Activated CD8-positive, alpha-beta T cell treated with anti-CD3 and anti-CD28 coated beads for 36 hours (primary cell): ENCODE measurements at places on chromosomes 2 and 18. TPM values are rescaled to one million over a fixed set of nuclear protein-coding genes. Genes with fewer than 3 reads are reported as not detected.
A peak's percentile ranks its signal among the peaks of the same experiment; 100 is the strongest.

- no peaks in the 10 kb centered on the region for H3K27me3 ChIP-seq
- H3K36me3 ChIP-seq, result peaks cover 4% of the 10 kb centered on the region
- no peak for DNase-seq
- H3K4me3 ChIP-seq, result no peak overlapping the region
- H3K4me1 ChIP-seq, result peaks cover 23% of the 10 kb centered on the region
- peak overlapping the region; percentile 48 for H3K27ac ChIP-seq
Measured at GRCh38 chr2:241516520-241516965, 8.2 kb upstream of the STK25 start.

DNA sequence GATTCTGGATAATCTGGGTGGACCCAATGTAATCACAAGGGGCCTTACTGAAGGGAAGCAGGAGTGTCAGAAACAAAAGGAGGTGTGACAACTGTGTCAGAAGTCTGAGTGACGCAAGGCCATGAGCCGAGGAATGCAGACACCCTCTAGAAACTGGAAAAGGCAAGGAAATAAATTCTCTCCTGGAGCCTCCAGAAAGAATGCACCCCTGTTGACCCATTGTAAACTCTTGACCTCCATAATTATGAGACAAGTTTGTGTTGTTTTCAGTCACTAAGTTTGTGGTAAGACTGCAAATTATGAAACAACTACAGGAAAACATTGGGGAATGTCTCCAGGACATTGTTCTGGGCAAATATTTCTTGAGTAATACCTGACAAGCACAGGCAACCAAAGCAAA is 47.3 kb upstream of the B3GNT7 start:
- H3K4me1 ChIP-seq, result no peaks in the 10 kb centered on the region
- DNase-seq, result no peak
- H3K27me3 ChIP-seq, result no peaks in the 10 kb centered on the region
- H3K36me3 ChIP-seq, result no peaks in the 10 kb centered on the region
- H3K4me3 ChIP-seq, result no peak overlapping the region
- no peak overlapping the region for H3K27ac ChIP-seq

DNA sequence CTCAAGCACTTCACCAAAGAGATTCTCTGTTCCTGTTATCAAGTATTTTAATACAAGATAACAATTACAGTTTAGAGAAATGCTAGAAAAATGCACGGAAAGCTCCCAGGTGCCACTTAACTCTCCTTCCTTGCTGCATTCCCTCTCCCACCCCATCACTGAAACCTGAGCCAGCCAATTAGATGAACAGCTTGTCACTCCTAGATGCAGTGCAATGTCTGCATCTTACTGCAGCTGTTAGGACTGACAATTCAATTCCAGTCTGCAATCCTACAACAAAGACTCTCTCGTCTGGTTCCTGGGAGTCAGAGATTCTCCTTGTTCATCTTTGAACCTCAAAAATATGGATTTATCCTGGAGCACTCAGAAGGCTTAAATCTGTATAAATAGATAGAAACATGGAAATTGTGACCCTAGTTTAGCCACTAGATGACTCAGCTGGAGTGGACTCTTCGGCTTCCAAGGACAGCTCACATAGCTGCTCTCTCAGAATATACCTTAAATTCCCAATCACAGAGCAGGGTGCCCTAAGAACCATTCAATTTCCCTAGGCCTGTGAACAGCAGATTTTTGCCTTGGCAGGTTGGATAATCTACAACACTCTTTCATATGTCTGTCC is 311.1 kb downstream of the NRXN1 start:
- no peak overlapping the region for H3K4me3 ChIP-seq
- no peaks in the 10 kb centered on the region for H3K36me3 ChIP-seq
- H3K27ac ChIP-seq, result no peak overlapping the region
- DNase-seq, result no peak
- H3K27me3 ChIP-seq, result no peaks in the 10 kb centered on the region

- peaks cover 47% of the 10 kb centered on the region for H3K4me1 ChIP-seq
- DNase-seq, result no peak
- no peaks in the 10 kb centered on the region for H3K27me3 ChIP-seq
- peaks cover 28% of the 10 kb centered on the region for H3K36me3 ChIP-seq
Measured at GRCh38 chr2:233369897-233370685, 15.8 kb downstream of the DGKD start.

- no peaks in the 10 kb centered on the region for H3K4me1 ChIP-seq
- H3K27me3 ChIP-seq, result no peaks in the 10 kb centered on the region
- peaks cover 5% of the 10 kb centered on the region for H3K36me3 ChIP-seq
- no peak overlapping the region for H3K4me3 ChIP-seq
Measured at GRCh38 chr2:186526281-186526680, 40.2 kb downstream of the ZC3H15 start.

DNA sequence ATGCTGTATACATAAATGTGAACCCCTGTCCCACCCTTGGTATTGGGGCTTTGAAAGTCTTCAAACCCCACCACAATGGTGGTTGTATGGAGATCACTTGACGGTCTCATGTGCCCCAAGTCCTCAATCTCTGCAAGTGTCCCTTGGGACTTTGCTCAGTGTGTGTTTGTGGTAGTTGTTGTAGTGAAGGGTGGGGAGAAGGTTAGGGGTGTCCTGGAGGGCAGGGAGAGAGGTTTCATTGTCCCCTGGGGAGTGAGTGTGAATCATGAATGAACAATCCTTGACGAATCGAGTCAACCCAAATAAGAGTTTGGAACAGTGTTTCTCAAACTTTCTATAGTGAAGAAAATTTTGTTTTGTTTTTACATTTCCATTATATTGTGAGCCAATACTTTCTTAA is 28.1 kb downstream of the COL4A3 start:
- H3K27me3 ChIP-seq, result peaks cover 12% of the 10 kb centered on the region
- H3K27ac ChIP-seq, result no peak overlapping the region
- H3K4me3 ChIP-seq, result no peak overlapping the region

- no peak overlapping the region for H3K4me3 ChIP-seq
- H3K4me1 ChIP-seq, result peaks cover 22% of the 10 kb centered on the region
- H3K36me3 ChIP-seq, result no peaks in the 10 kb centered on the region
- no peak overlapping the region for H3K27ac ChIP-seq
- DNase-seq, result no peak
- no peaks in the 10 kb centered on the region for H3K27me3 ChIP-seq
Measured at GRCh38 chr18:58580078-58580477, 48.8 kb downstream of the ALPK2 start.

- H3K4me3 ChIP-seq, result no peak overlapping the region
- H3K36me3 ChIP-seq, result no peaks in the 10 kb centered on the region
- H3K27ac ChIP-seq, result no peak overlapping the region
- no peak for DNase-seq
- H3K27me3 ChIP-seq, result no peaks in the 10 kb centered on the region
- H3K4me1 ChIP-seq, result no peaks in the 10 kb centered on the region
Measured at GRCh38 chr2:129870685-129871241, 108.7 kb upstream of the RAB6C start.

GRCh38 chr2:60091266-60091665 is 462.2 kb downstream of the BCL11A start:
- no peaks in the 10 kb centered on the region for H3K4me1 ChIP-seq
- DNase-seq, result no peak
- no peaks in the 10 kb centered on the region for H3K27me3 ChIP-seq
- no peaks in the 10 kb centered on the region for H3K36me3 ChIP-seq

DNA sequence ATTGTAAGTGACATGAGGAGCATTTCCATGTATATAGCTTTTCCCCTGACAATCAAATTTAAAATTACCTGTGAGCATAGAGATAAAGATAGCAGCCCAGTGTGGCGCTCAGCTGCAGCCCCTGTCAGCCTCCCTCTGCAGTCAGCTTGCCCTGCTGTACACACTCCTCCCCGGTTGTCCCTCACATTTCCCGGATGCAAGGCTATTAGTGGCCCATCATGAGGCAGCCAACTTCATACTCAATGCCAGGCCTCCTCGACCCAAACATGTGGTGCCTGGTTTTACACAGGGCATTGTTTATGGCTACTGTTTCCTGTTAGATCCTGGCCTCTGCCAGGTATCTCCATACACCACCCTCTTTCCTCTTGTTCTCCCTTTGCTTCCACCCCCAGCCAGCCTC is 116.1 kb upstream of the SH3BP4 start:
- no peak overlapping the region for H3K27ac ChIP-seq
- no peaks in the 10 kb centered on the region for H3K4me1 ChIP-seq
- peaks cover 1% of the 10 kb centered on the region for H3K27me3 ChIP-seq
- H3K4me3 ChIP-seq, result no peak overlapping the region

- H3K36me3 ChIP-seq, result no peaks in the 10 kb centered on the region
- no peak for DNase-seq
- H3K4me1 ChIP-seq, result no peaks in the 10 kb centered on the region
- no peak overlapping the region for H3K27ac ChIP-seq
- peaks cover 10% of the 10 kb centered on the region for H3K27me3 ChIP-seq
Measured at GRCh38 chr2:75483878-75484277, 76.9 kb downstream of the EVA1A start.

GRCh38 chr2:33729353-33729752 is 130.3 kb upstream of the FAM98A start:
- no peak for DNase-seq
- no peaks in the 10 kb centered on the region for H3K27me3 ChIP-seq
- H3K27ac ChIP-seq, result no peak overlapping the region
- no peaks in the 10 kb centered on the region for H3K36me3 ChIP-seq
- no peak overlapping the region for H3K4me3 ChIP-seq

DNA sequence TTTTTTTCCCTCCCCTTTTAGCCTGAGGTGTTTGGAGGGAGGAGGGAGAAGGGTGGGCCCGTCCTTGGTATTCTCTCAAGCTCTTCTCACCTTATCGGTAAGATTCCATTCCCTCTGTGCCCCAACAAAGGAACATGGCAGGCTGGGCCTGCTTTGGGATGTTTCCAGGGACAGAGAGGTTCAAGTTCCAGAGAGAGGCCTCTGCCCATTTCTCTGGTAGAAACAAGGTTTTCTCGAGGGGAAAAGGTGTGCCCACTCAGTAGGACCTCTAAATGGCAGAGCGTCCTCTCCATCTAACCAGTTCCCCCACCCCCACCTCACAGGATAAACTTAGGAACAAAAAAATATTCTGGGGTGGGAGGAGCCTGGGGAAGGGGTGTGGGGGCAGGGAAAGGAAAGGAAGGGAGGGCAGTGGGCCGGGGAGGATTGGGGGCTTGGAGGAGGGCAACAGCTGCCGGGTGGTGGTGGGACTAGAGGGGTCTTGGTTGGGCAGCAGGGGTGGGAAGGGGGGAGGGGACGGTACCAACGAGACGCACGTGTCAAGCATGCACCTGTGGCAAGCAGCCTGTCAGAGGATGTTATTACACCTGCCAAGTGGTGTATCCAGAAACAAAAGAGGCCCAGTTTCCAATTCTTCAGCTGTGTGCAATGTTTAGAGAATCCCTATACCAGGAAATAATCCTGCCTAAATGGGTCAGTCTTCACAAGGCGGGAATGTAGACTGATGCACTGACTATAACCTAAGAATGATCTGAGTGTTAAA is 2.1 kb downstream of the PCBP1 start:
- peaks cover 62% of the 10 kb centered on the region for H3K36me3 ChIP-seq
- H3K4me3 ChIP-seq, result peak overlapping the region; percentile 99
- DNase-seq, result peak; percentile 75
- peaks cover 46% of the 10 kb centered on the region for H3K4me1 ChIP-seq

DNA sequence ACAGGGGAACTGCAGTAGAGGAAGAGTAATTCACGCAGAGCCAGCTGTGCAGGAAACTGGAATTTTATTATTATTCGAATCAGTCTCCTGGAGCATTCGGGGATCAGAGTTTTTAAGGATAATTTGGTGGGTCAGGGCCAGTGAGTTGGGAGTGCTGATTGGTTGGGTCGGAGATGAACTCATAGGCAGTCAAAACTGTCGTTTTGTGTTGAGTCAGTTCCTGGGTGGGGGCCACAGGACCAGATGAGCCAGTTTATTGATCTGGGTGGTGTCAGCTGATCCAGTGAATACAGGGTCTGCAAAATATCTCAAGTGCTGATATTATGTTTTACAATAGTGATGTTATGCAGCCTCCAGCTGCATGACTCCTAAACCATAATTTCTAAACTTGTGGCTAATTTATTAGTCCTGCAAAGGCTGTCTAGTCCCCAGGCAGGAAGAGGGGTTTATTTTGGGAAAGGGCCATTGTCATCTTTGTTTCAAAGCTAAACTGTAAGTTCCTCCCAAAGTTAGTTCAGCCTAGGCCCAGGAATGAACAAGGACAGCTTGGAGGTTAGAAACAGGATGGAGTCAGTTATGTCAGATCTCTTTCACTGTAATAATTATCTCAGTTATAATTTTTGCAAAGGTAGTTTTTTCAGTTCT is 67.0 kb downstream of the ASAP2 start:
- DNase-seq, result no peak
- no peaks in the 10 kb centered on the region for H3K27me3 ChIP-seq
- H3K27ac ChIP-seq, result no peak overlapping the region
- no peaks in the 10 kb centered on the region for H3K36me3 ChIP-seq

DNA sequence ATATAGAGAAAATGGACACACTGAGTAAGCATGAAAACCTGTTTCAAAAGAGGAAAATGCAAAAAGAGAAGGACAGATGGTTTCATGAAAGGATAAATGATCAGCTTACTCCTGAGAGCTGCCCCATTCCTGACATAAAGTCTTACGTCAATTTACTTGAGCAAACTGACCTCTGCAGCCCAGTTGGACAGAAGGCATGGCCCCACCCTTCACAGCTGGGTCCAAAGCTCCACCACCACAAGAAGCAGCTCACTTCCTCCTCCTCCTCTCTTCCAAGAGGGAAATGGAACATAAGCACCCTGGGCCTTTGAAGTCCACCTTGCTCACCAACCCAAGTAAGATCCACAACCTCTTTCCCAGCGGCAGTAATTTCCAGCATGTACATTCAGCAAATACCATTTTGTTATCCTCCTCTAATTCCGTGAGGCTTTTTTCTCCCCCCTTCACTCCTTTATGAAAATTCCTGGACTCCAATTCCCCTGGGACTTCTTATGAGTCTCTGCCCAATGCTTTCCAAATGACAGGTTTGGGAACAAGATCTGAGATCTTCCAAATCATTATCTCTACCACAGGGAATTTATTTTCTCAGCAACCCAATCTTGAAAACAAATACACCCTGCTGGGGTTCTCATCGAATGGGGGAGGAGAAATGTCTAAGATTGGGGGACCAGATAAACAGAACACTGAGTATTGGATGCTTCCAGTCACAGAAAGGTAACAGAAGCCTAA is 10.1 kb downstream of the COL4A4 start:
- no peaks in the 10 kb centered on the region for H3K36me3 ChIP-seq
- no peak overlapping the region for H3K27ac ChIP-seq

The HOXD4 gene
- not detected for total RNA-seq

The PAIP2B gene
- total RNA-seq, result 3.4 TPM

The SLC30A3 gene
- total RNA-seq, result 0.32 TPM

The TUBB8B gene
- not detected for total RNA-seq

The CPLX4 gene
- total RNA-seq, result not detected

The SPP2 gene
- total RNA-seq, result not detected

The UGT1A10 gene
- total RNA-seq, result not detected

The RGPD3 gene
- 0.20 TPM for total RNA-seq
